ENCODE measurements at places on chromosomes 7 and 10. TPM values are rescaled to one million over a fixed set of nuclear protein-coding genes. Genes with fewer than 3 reads are reported as not detected.

The VGF gene
- 5.2 TPM for total RNA-seq

The BMPER gene
- total RNA-seq = 1.9 TPM

The HIPK2 gene
- total RNA-seq = 25.3 TPM

The TRIM73 gene
- 2.0 TPM for total RNA-seq

The RBP4 gene
- total RNA-seq = 2.2 TPM

The CRHR2 gene
- 0.09 TPM for total RNA-seq

The PLXDC2 gene
- 31.7 TPM for total RNA-seq

The NUPR2 gene
- not detected for total RNA-seq

The ATOH7 gene
- total RNA-seq = 0.44 TPM

The CHAT gene
- total RNA-seq = not detected

The LLCFC1 gene
- total RNA-seq = not detected

The MYOZ1 gene
- 4.4 TPM for total RNA-seq

The CPVL gene
- 43.8 TPM for total RNA-seq

The HERPUD2 gene
- total RNA-seq = 16.2 TPM

The TFEC gene
- 0.17 TPM for total RNA-seq

The ZCWPW1 gene
- total RNA-seq = 1.5 TPM

The CCDC126 gene
- 3.8 TPM for total RNA-seq

The BTBD16 gene
- not detected for total RNA-seq

The AEBP1 gene
- total RNA-seq = 55.5 TPM

The TMEM178B gene
- total RNA-seq = 22.3 TPM

The VSTM4 gene
- total RNA-seq = 0.71 TPM

The ZNF488 gene
- total RNA-seq = 8.7 TPM

The HOXA10 gene
- total RNA-seq = not detected

The PROSER2 gene
- total RNA-seq = 7.3 TPM

The PLXNA4 gene
- total RNA-seq = 0.46 TPM

The PON2 gene
- total RNA-seq = 24.1 TPM

The MSMB gene
- not detected for total RNA-seq

The SLC13A4 gene
- 1.6 TPM for total RNA-seq

The TLX1 gene
- 2.3 TPM for total RNA-seq

The CPA2 gene
- 0.90 TPM for total RNA-seq

The COMMD3 gene
- 2.6 TPM for total RNA-seq

The HOXA5 gene
- total RNA-seq = 0.14 TPM

The TET1 gene
- total RNA-seq = 59.2 TPM

The CYP3A4 gene
- total RNA-seq = 0.33 TPM

The SEMA3C gene
- 2.1 TPM for total RNA-seq

The SRRM3 gene
- 24.6 TPM for total RNA-seq

The SUMF2 gene
- total RNA-seq = 99.6 TPM

The FGL2 gene
- total RNA-seq = not detected

The MKI67 gene
- 96.5 TPM for total RNA-seq

Measured in WTC11 (cell line).